ENCODE measurements at places on chromosomes 5 and 9.

DNA sequence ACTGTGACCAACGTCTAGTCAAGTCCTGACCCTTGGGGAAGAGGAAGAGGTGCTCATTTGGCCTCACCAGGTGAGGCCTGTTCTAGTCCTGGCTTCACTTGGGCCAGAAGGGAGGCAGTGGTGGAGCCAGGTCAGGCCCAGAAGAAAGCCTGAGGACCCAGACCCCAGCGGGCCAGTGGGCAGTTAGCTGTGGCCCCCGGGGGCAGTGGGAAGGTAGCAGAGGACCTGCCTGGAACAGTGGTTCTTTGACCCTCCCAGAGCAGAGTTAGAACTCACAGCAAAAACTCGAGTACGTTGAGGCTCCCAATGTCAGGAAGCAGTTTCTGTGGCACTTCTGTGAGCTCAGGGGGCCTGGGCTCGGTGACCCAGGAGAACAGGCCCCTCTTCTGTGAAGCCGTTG is 66.0 kb upstream of the GARNL3 start:
- no peak for DNase-seq

- no peak for DNase-seq
Measured at GRCh38 chr5:91359962-91360609, 23.0 kb downstream of the ARRDC3 start.

- no peak for DNase-seq
Measured at GRCh38 chr5:79119486-79119885, 7.9 kb downstream of the BHMT start.

- DNase-seq: no peak
Measured at GRCh38 chr9:68577774-68578591, 37.3 kb upstream of the TMEM252 start.

DNA sequence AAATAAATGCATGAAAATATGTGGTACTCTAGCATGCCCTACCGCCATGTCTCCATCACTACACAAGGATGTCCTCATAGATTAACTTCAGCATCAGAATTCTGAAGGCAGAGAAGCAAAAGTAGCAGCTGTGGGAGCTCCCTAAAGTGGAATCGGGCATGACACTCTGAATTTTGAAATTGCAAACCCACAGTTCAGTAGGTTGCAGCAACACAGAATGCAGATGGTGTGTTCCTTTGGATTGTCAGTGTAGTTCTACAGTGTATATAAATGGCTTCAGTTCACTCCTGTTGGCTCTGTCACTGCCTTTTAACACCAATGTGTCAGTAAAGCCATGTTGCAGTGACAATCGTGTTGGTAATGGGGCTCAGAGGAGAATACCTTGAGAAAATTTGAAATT is 973.6 kb upstream of the WWC1 start:
- DNase-seq: no peak

- no peak for DNase-seq
Measured at GRCh38 chr9:4796988-4797853, 4.5 kb downstream of the RCL1 start.

GRCh38 chr5:91049800-91050199 is 333.3 kb downstream of the ARRDC3 start:
- DNase-seq: no peak

GRCh38 chr9:107730666-107731065 is 241.1 kb upstream of the KLF4 start:
- no peak for DNase-seq

GRCh38 chr5:68740226-68740910 is 353.4 kb upstream of the SLC30A5 start:
- no peak for DNase-seq

DNA sequence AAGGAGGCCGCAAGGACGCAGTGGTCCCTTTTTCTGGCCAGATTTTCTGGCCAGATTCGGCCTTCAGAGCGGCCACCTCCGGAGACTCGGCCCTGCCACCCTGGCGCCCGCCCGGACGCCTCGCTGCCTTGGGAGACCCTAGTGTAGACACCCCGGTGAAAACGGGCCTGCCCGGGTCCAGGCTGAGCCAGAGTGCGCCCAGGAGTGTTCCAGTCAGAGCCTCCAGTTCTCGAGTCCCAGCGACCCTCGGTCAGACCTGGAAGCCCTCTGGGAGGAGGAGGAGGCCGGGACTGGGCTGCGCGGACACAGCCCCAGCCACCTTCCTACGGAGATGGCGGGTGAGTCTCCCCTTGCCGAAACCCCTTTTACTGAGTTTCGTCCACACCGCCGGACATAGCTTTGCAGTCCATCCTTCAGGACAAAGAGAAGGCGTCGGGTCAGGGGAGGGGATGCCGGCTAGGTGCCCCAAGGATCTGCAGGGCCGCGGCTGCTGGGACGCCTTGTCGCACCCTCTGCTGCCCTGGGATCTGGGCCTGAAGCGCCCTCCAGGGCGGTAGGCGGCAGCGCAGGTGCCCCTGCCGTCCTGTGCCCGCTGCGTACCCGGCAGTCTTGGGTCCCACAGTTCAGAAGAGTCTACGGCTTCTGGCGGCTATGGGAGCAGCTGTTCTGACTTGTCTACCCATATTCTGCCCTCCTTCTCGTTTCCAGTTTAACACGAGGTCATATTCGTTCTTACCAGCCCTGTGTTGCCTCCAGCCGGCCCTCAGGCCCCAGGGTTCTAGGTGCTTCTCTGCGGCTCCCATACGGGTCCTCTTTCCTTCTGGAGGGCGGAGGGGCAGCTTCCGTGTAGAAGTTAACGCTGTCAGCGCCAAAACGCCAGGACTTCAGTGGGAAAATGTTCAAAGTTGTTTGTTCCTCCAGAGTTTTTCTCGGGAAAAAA is 1771.7 kb upstream of the CDH9 start:
- no peak for DNase-seq

GRCh38 chr9:134071149-134071548 is 3.3 kb upstream of the BRD3 start:
- no peak for DNase-seq

DNA sequence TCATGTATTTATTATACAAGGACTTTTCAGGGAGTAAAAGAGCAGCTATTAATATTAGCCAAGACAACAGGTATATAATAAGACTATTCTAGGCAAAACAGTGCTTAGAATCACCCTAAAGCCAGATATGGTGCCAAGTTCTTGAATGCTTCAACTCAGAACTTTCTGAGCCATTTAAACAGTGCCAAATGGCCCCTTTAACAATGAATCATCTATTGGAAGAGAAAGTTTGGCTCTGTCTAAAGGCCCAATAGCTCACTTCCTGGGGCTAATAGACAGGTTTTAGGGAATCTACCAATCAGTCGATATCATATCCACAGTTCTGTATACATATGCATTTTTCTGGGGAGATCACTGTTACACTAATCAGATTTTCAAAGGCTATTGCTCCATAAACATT is 42.9 kb downstream of the ZNF474 start:
- no peak for DNase-seq

DNA sequence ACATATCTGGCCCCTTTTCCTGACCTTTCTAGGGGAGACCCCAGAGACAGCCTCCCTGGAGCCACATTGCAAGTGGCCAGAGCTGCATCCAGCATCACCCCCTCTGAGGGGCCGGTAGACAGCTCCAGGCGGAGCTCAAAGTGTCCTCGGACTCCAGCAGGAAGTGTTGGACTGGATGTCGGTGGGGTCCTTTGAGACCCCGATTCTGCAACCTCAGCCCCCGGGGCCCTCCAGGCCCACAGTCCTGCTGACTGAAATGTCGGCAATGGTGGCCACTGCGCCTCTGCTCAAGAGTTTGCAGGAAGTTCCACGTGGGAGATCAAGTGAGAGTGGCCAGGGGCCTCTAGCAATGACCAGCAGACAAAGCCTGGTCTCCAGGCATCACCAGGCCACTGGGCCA is 115.9 kb upstream of the FOXD4L5 start:
- no peak for DNase-seq
